ENCODE measurements at places on chromosomes 2 and 18. TPM values are rescaled to one million over a fixed set of nuclear protein-coding genes. Genes with fewer than 3 reads are reported as not detected.

DNA sequence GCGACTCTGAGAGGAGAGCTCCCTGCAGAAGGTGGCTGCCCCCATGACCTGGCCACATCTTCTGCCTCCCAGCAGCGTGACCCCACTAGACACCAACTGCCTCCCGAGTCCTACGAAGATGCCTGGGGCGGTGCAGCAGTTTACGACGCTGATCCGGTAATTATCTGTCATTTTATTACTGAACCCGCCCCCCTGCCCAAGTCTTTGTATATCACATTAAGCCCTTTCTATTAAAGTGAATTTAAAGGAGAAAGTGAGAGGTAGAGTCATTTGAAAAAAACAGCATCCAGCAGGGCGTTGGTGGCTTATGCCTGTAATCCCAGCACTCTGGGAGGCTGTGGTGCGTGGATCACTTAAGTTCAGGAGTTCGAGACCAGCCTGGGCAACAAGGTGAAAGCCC is 33.4 kb downstream of the ABCG8 start:
- DNase-seq: no peak

DNA sequence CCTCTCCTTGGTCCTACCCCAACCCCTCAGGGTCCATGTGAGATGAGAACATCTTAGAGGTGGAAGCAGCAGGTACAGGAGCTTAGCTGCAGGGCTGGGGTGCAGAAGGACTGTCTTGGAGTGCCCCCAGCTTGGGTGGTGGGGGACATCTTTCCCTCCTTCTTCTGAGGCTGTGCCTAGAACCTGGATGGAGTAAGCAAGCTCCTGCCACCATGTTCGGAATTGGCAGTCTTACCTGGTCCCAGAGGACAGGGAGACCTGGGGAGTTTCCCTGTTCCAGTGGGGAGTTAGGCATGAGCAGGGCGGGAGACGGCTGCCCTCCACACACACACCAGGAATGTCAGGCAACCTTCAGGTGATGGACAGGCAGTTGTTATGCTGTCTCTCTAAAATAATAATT is 131.0 kb upstream of the COPS8 start:
- DNase-seq: no peak

The INPP1 gene
- 8.7 TPM for total RNA-seq

The DCDC2C gene
- total RNA-seq: not detected
